Aorta (tissue), 5 donors: ENCODE measurements at places on chromosomes 2 and 18. TPM values are rescaled to one million over a fixed set of nuclear protein-coding genes. Genes with fewer than 3 reads are reported as not detected.

DAW1 gene
- polyA plus RNA-seq = 0.41 TPM

GRCh38 chr2:82985572-82986197 lies 1473.4 kb downstream of the SUCLG1 start:
- no peak for DNase-seq

CEP192 gene
- 12.7 TPM for polyA plus RNA-seq

DNA sequence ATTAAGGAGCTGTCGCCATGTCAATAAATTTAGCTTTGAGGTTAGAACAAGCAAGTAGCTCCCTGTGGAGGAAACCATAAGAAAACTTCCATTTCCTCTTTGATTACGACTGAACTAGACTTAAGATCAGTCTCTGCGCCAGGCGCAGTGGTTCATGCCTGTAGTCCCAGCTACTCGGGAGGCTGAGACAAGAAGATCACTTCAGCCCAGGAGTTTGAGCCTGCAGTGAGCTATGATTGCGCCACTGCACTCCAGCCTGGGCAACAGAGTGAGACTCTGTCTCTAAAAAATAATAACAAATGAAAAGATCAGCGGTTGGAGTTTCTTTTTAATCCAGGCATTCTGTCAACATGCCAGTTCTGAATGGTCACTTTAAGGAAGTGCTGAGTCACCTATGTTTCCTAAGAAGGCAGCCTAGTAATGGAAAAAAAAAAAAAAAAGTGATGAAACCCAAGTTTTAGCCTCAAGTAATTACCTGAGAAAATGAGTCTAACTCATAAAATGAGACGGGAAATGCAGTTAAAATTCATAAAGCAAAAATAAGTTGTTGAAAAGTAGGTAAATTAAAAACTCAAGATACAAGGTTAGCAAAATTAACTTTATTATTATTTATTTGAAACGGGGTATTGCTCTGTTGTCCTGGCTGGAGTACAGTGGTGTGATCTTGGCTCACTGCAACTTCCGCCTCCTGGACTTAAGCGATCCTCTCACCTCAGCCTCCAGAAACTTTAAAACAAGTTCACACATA lies 10.2 kb downstream of the C18orf32 start:
- peak; percentile 66 for DNase-seq

DNA sequence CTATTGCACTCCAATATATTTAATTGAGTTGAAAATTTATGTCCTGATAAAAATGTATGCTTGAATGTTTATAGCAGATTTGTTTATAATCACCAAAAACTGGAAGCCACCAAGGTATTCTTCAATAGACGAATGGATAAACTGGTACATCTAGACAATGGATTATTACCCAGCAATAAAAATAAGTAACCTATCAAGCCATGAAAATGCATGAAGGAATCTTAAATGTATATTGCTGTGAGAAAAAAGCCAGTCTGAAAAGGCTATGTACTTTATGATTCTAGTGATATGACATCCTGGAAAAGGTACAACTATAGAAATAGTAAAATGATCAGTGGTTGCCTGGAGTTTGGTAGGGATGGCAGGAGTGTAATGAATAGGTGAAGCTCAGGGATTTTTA lies 580.7 kb downstream of the DCC start:
- no peak for DNase-seq

NOSTRIN gene
- polyA plus RNA-seq = 6.0 TPM

TMEM247 gene
- polyA plus RNA-seq = not detected

- DNase-seq = no peak
These were observed 148.0 kb downstream of the ASB1 start for GRCh38 chr2:238574490-238575271.

DNA sequence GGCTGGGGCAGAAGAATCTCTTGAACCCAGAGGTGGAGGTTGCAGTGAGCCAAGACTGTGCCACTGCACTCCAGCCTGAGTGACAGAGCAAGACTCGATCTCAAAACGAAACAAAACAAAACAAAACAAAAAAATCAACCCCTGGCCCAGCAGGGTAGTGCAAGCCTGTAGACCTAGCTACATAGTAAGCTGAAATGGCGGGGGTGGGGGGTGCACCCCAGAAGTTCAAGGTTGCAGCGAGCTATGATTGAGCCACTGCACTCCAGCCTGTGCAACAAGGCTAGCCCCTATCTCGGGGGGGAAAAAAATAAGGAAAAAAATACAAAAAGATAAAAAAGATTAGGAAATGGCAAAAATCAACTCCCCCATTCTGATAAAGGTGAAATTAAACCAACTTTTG lies 6.4 kb downstream of the ATL2 start:
- DNase-seq = no peak

FANCL gene
- 8.3 TPM for polyA plus RNA-seq

- no peak for DNase-seq
These were observed 40.9 kb downstream of the LRATD1 start for GRCh38 chr2:14673351-14673875.

GRCh38 chr2:150228936-150229335 lies 258.5 kb downstream of the RND3 start:
- DNase-seq = no peak

GRCh38 chr2:237309011-237309410 lies 105.0 kb downstream of the COL6A3 start:
- no peak for DNase-seq

DNA sequence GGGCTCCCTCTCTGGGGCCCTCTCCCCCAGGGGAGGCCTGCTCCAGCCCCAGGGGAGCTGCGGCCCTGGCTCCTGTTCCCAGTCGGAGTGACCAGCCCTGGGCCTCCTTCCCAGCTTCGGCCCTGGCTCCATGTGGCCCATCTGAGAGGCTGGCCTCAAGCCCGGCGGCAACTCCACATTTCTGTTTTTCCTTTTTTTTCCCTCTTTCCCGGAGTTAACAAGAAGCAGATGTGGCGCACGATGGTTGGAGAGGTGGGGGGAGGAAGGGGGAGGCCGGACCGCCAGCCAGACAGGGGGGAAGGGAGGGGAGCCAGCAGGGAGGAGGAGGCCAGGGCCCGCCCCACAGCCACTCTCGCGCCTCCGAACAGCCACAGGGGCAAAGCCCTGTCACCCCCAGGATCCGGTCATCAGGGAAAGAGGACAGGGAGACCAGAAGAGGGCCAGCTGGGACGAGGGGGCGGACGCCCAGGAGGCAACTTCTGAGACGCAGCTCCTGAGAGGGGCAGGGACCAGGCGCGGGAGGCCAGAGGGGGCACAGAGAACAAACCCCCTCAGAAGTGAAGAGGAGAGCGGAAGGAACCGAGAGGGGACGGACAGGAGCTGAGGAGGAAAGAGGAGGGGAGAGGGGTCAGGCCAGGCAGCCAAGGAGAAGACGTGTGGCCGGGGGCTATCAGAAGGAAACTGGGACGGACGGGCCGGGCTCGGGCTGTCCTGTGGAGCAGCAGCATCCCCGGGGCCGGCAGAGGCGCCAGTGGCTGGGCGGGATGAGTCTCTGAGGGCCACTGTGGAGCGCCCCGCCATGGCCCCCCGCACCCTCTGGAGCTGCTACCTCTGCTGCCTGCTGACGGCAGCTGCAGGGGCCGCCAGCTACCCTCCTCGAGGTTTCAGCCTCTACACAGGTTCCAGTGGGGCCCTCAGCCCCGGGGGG lies at the start of gene EMILIN1:
EMILIN1 (plus strand) TSS at position 349 of the 928 bp plus-strand sequence; CDS start at position 800, 451 bp downstream.
- DNase-seq = peak; percentile 95

GRCh38 chr2:190996338-190996946 lies 17.5 kb downstream of the STAT1 start:
- no peak for DNase-seq

DNA sequence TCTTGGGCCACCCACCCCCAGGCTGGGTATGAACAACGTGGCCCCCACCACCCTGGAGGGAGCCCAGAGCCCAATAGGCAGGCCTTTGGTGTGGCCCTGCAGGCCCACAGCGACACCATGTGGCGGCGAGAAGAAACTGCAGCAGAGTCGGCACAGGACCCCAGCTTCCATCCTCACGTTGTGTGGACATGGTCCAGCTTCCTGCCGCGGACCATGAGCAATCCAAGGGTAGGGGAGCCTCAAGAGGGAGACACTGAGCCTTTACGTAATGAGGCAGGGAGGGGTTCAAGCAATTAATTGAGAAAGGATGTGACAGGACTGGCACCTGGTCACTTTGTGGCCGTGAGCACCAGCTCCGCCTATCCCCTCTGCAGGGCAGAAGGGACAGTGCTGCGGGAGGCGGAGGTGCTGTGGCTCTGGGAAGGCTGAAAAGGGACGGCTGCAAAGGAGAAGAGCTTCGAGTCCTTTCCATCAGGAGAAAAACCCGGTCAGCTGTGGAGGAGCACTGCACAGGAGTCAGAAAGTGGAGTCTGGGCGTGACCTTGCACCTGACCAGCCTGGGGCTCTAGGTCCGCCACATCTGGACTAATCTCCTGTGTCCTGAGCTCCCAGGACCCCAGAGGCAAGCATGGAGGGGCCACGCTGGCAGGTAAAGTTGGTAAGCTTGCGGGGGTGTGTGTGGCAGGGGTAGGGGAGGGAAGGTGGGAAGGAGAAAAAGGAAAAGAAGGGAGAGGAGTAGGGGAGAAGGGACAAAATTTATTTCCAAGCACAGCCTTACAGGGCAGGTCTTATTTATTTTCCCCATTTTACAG lies 44.9 kb downstream of the TMEM37 start:
- no peak for DNase-seq

GRCh38 chr2:24874035-24874434 lies 46.0 kb downstream of the ADCY3 start:
- no peak for DNase-seq

DNA sequence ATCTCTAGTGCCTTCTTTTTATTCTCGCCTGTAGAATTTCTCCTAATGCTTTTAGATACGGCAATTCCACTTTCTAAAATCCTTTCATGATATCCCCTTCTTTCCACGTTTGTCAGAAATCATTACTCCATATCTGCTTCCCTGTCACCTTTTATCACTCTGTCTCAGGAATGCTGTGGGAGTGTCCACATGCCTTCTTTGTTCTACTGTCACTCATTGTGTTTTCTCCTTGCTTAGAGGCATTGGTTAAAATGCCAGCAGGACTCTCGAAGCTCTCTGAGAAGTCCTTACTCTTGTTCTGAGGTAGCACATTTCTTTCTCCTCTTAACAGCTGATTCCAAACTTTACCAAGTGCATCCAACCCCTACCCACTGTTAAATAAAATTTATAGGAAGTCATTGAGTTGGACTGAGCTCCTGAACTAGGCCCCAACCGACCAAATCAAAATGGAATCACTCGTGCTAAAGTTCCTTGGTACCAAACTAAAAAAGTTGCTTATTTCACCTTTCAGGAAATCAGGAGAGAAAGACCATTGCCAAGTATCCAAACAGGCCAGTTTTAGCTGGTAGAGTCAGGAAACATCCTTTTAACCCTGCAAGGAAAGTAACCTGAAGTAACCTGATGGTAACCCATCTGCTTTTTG lies 10.6 kb upstream of the GALNT5 start:
- no peak for DNase-seq

DNA sequence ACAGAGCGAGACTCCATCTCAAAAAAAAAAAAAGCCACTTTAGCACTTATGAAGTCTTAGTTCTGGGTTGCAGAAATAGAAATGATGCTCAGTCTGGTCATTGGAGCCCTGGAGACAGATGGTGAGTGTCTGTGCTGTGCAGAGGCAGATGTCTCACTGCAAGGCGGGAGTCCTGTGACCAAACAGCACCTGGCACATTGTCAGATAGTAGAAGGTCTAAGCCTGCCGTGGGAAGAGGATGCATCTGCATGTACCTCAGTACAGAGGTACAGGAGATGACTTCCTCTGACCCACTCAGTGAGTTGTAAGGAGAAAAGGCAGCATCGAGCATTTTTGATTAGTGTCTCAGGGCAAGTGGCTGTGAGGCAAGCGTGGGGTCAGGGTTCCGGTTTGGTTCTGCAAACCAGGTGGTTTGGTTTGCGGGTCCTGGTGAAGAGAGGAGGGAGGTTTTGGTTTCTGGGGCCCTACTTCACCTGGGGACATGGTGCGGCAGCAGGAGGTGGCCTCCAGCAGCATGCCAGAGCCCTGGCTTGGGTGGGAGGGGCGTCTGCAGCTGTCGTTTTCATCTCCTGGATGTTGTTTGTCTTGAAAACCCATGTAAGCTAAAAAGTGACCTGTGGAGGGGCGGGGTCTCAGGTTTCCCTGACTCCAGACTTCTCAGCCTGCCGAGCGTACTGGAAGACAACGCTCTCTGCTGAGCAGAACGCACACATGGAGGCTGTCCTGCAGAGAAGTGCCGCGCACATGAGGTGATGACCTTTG lies 3.8 kb downstream of the RBFA start:
- no peak for DNase-seq

- no peak for DNase-seq
These were observed 631.8 kb upstream of the ID2 start for GRCh38 chr2:8049851-8050571.

LBX2 gene
- 1.7 TPM for polyA plus RNA-seq

FAM228B gene
- 30.0 TPM for polyA plus RNA-seq

GRCh38 chr2:44168681-44169154 lies at the start of gene PPM1B:
Gene PPM1B, plus strand, starts transcription at chr2:44168875. Its CDS starts 32,325 bp downstream, at chr2:44201200.
- peak; percentile 100 for DNase-seq

TRABD2A gene
- 1.4 TPM for polyA plus RNA-seq
